ENCODE measurements at places on chromosomes 7 and 10. TPM values are rescaled to one million over a fixed set of nuclear protein-coding genes. Genes with fewer than 3 reads are reported as not detected.

Gene MAGI2
- 0.48 TPM for total RNA-seq

Gene MAT1A
- 0.10 TPM for total RNA-seq

Gene LRRC4
- total RNA-seq: not detected

Gene HOGA1
- 2.6 TPM for total RNA-seq

Gene PRR15
- total RNA-seq: 4.0 TPM

Gene A1CF
- 0.05 TPM for total RNA-seq

Gene BCCIP
- total RNA-seq: 103 TPM

Gene WEE2
- not detected for total RNA-seq

Gene HOXA1
- 3.0 TPM for total RNA-seq

Gene TASOR2
- 31.1 TPM for total RNA-seq

Gene BLOC1S2
- 95.9 TPM for total RNA-seq

Gene LRRC18
- not detected for total RNA-seq

Gene PLAC9
- not detected for total RNA-seq

Gene ADCYAP1R1
- not detected for total RNA-seq

Gene PLEKHS1
- total RNA-seq: 0.07 TPM

Gene CALN1
- not detected for total RNA-seq

Gene THSD7A
- 2.4 TPM for total RNA-seq

Gene ELN
- total RNA-seq: 0.09 TPM

Gene IL15RA
- 2.9 TPM for total RNA-seq

Gene MRM2
- 53.6 TPM for total RNA-seq

Gene WIPF3
- 0.55 TPM for total RNA-seq

Gene CAV2
- total RNA-seq: 198 TPM

Gene STOX1
- 0.64 TPM for total RNA-seq

Gene REPIN1
- total RNA-seq: 76.5 TPM

Gene STX1A
- 72.9 TPM for total RNA-seq

Gene LSM8
- total RNA-seq: 48.4 TPM

Gene MORN4
- 6.5 TPM for total RNA-seq

Gene THNSL1
- 4.8 TPM for total RNA-seq

Gene HECTD2
- total RNA-seq: 4.0 TPM

Gene PAX4
- total RNA-seq: not detected

Gene PITRM1
- 85.5 TPM for total RNA-seq

Gene SLC26A3
- total RNA-seq: not detected

Gene DLX6
- total RNA-seq: not detected

Gene UNCX
- not detected for total RNA-seq

Gene CCDC3
- total RNA-seq: 0.93 TPM

Gene IKZF5
- 8.7 TPM for total RNA-seq

Gene CDNF
- total RNA-seq: 1.3 TPM

Gene CEP55
- 53.3 TPM for total RNA-seq

Gene NEUROG3
- total RNA-seq: not detected

Gene PHKG1
- total RNA-seq: 0.48 TPM

Gene MMRN2
- 1.0 TPM for total RNA-seq

Gene SYT15
- total RNA-seq: 2.7 TPM

Gene EPO
- not detected for total RNA-seq

Gene CELF2
- total RNA-seq: not detected

Gene SPDYE2B
- total RNA-seq: not detected

Gene AUTS2
- total RNA-seq: 3.0 TPM

Gene CALD1
- total RNA-seq: 149 TPM

All from A549 treated with Hydrocortisone at 1 μM for 4 hours (cell line).